ENCODE measurements at places on chromosomes 4 and X. TPM values are rescaled to one million over a fixed set of nuclear protein-coding genes. Genes with fewer than 3 reads are reported as not detected.

The SCD5 gene
- 21.4 TPM for total RNA-seq

GRCh38 chr4:138910195-138910913, 105.2 kb upstream of the NOCT start:
- no peaks in the 10 kb centered on the region for H3K36me3 ChIP-seq
- DNase-seq = no peak
- peaks cover 9% of the 10 kb centered on the region for H3K4me1 ChIP-seq
- peak overlapping the region; percentile 94 for H3K27ac ChIP-seq
- H3K4me3 ChIP-seq = no peak overlapping the region
- H3K27me3 ChIP-seq = no peaks in the 10 kb centered on the region

The MECP2 gene
- total RNA-seq = 62.9 TPM

GRCh38 chr4:112031712-112032328, 113.4 kb upstream of the FAM241A start:
- no peak overlapping the region for H3K4me3 ChIP-seq
- peak; percentile 71 for DNase-seq
- H3K27me3 ChIP-seq = peaks cover 8% of the 10 kb centered on the region
- H3K27ac ChIP-seq = no peak overlapping the region

GRCh38 chr4:54384563-54384962, 155.5 kb downstream of the PDGFRA start:
- H3K4me3 ChIP-seq = no peak overlapping the region
- H3K27ac ChIP-seq = no peak overlapping the region
- H3K27me3 ChIP-seq = no peaks in the 10 kb centered on the region
- peaks cover under 1% of the 10 kb centered on the region for H3K4me1 ChIP-seq

DNA sequence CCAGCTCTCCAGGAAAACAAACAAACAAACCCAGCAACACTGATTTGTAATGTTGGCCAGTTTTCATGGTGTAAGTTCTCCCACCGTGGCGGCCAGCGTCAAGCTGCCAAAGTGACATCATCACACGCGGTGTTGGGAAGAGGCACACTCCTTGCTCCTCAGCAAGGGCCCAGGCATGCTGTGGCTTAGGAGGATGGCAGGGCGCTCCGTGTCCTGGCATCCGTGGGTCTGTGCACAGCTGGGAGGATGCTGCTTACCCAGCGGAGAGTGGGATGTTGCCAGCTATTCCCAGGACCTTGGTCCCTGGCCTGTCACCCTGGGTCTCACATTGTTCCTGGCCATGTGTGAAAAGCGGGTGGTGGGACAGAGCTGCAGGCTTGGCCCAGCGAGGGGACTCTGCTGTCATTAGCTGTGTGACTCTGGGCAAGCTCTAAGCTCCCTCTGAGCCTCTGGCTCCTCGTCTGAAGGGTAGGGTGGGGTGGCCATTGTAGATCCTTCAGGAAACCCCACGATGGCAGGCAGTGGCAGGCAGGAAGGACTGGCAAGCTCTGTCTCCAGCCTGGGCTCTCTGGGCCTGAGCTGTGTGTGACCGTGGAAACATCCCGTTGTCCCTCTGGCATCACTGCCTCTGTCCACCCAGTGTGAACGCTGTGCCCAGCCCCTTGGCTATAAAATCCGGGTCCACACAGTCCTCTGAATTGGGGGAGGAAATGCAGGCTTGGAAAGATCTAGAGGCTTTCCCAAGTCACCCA, 10.8 kb downstream of the PSAPL1 start:
- no peaks in the 10 kb centered on the region for H3K27me3 ChIP-seq
- H3K4me3 ChIP-seq = no peak overlapping the region
- DNase-seq = peak; percentile 48

The CXCL5 gene
- total RNA-seq = 48.5 TPM

DNA sequence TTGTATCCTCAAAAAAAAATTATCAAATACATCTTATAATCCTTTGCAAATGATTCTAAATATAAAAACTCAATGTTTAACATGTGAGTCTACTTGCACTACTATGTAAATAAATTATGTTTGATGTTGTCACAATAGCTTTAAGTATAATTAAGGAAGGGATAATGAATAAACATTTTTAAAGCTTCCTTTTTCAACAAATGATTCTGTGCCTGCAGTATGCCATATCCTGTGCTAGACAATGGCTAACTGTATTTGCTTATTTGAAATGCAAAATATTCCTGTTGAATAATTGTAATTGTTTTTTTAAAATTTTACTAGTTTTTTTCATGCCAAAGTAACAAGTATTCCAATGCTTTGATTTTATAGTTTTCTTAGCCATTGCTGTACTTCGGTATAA, 59.0 kb upstream of the NDUFC1 start:
- no peak overlapping the region for H3K4me3 ChIP-seq
- DNase-seq = no peak
